ENCODE measurements at places on chromosomes 1 and 21. TPM values are rescaled to one million over a fixed set of nuclear protein-coding genes. Genes with fewer than 3 reads are reported as not detected.

DNA sequence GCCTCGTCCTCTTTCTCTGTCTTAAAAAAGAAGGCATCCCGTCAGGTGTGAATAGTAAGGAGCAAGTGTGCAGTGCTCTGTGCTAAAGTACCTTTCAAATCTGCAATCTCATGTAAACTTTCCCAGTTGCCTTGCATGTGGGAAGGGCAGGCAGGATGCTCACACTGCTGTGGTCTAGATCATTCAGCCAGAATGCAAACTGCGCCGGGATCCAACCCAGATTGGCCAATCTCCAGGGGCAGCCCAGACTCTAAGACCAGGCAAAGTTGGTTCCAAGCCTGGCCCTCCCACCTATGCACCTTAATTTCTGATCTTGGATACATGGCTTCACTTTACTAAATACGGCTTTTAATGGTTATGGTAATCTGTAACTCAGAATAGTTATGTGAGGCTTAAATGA lies 3.2 kb upstream of the MAP1LC3C start:
- DNase-seq, result peak; percentile 53

- DNase-seq, result no peak
Measured at GRCh38 chr1:104991702-104992101, 1242.0 kb downstream of the AMY1C start.

DNA sequence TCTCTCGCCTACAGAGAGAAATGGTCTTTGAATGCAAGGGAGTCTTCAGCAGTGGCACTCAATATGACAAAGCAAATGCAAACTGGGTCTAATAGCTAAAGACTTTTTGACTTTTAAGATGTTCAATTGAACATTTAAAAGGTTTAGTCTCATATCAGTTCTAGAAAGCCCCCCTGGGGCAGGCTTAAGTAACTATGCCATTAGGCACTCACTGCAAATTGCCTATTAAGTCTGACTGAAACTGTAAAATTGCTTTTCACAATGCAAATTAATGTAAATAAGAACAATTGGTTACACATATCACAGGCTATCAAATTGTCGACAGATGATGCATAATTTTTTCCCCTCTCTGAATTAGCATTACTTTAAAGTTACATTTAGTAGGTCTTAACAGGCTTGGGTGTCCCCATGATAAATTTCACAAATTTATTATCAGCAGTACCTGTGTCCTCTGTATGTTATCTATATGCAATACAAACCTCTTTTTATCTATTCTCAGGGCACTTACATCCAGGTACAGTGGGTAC lies 329.1 kb downstream of the LRRIQ3 start:
- DNase-seq, result no peak

- peak; percentile 81 for DNase-seq
Measured at GRCh38 chr1:112956544-112957132, 642 bp upstream of the SLC16A1 start.

GRCh38 chr21:30391492-30392025 lies 4.3 kb upstream of the KRTAP13-1 start:
- DNase-seq, result no peak

DNA sequence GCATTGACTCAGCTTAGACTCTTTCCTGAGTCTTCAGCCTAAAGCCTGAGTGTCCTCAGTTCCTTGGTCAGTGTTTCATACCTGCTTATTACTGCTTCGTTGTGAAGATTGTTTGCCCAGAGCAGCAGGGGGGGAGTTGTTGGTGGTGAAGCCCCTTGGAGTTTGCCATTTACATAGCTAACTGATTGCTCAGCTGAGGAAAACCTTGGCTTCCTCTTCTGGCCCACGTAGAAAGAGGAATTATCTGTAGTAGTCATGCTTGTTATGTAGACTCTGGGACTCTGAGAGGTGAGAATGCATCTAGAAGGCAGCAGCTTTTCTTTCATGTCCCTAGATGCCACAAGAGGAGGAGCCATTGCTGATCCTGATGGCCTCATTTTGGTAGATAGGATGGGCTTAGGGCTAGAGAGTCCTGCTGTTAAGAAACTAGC lies 125.9 kb downstream of the MAST2 start:
- no peak for DNase-seq

DNA sequence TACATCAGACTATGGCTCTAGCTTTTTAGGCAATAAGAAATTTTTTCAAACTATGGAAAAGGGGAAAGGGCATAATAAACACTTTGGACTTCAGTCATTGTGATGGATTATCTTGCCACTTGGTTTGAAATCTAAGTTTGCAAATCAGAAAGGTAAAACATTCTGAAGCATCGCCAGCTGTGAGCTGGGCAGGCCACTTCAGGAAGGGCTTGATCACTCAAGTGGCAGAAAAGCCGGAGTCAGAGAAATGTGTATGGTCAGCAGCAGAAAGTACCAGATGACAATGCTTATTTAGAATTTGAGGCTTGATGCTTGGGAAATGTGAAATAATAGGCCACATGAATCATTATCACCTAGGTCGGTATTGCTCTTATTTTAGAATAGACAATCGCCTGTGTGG lies 79.7 kb downstream of the ZNF648 start:
- no peak for DNase-seq

Gene GSTM5
- total RNA-seq, result 2.1 TPM

Gene HES2
- not detected for total RNA-seq

Gene RHCE
- 0.88 TPM for total RNA-seq

Gene FYB2
- not detected for total RNA-seq
